ENCODE measurements at places on chromosomes 7 and 10.
A peak's percentile ranks its signal among the peaks of the same experiment; 100 is the strongest.

- no peak for DNase-seq
These were observed 341.5 kb upstream of the AOAH start for GRCh38 chr7:37065779-37066271.

GRCh38 chr7:22639396-22639795 is 87.6 kb upstream of the IL6 start:
- no peak for DNase-seq

GRCh38 chr10:132164761-132165278 is 21.9 kb upstream of the DPYSL4 start:
- DNase-seq: peak; percentile 51

DNA sequence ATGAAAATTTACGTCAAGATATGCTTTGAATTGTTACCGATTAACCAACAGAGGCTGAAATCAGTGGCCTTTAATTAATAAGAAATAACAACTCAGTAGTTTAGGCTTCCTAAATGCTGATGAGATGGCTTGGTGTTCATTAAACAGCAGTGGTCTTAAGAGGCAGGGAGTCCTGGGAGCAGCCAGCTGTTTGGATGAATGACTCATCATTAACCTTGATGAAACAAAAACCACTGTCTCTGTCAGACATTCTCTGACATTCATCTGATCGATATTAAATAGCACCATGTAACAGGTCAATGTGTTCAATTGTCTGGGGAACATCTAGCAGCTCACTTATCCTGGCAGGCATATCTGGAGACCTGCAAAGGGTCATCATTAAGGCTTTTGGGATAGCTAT is 234.2 kb upstream of the LRRN3 start:
- DNase-seq: no peak

DNA sequence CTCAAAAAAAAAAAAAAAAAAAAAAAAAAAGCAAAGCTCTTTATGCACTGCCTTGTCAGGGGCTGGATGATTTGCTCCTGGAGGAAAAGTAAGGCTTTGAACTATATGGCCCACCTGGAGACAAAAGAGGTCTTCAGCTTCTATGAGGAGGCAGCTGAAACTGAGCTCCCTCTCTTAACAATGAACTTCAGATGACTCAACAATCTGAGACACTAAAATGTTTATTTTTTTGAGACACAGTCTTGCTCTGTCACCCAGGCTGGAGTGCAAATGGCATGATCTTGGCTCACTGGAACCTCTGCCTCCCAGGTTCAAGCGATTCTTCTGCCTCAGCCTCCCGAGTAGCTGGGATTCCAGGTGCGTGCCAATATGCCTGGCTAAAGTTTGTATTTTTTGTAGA is 36.7 kb downstream of the RAB19 start:
- DNase-seq: peak; percentile 1

- DNase-seq: no peak
These were observed 30.7 kb downstream of the ANKIB1 start for GRCh38 chr7:92276460-92276864.

DNA sequence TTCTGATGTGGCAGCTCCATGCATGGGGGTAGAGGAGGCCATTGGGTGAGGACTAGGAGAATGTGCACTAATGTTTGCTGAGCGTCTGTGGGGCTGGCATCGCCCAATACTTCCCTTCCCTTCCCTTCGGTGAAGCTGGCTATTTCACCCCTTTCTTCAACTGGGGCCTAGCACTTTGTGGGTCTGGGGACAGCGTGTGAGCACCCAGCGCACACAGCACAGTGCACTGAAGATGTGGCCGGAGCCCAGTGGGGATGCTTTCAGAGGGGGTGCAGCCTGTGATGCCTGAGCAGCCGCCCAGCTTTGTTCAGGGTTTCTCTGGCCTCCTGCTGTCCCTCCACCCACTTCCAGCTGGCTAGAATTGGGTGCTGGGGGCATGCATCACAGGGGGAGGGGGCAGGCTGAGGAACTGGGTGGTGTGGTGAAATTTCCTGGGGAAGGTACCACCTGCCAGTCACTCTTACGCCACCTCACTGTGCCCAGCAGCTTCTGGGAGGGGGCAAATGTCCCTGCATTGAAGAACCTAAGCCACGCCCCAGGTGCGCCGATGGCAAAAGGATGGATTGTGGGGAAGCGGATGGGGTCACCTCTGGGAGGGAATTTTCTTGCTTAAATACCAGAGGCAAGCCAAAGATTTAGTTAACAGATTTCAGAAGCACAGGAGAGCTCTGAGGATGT is 45.5 kb downstream of the CLEC2L start:
- DNase-seq: no peak

GRCh38 chr7:114418117-114418516 is 3.5 kb downstream of the FOXP2 start:
- DNase-seq: no peak

DNA sequence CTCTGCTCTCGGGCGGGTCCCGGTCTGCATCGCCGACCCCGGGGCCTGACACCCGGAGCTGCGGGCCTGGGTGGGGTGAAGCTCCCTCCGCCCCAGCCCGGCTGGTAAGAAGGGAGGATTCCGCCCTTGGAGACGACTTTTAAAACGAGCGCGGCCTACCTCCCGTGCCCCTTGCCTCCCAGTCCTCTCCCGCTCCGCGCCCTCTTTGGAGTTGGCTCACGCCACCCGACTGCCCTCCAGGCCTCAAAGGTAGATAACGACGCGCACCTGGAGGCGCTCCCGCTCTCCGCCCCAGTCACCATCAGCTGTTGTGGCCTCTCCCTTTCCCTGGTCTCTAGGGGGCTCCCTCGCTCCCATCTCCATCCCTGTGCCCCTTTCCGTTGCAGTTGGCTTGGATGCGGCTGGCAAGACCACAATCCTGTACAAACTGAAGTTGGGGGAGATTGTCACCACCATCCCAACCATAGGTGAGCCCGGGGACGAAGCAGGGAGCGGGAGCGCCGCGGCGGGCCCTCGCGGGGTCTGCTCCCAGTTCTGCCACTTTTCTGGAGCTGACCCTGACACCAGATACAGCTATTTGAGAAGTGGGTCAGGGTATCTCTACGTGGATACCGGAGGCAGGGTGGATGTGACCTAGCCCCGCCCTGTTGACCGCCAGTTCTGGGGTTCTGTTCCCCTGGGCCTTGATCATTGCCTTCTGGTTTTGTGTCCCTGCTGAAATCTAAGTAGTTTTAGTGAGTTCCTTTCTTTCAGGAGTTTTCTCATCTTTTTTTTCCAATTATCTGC is 679 bp downstream of the ARF5 start:
- no peak for DNase-seq
